ENCODE measurements at places on chromosomes 11 and 22.

- DNase-seq = no peak
These were observed at the start of gene CASP12 for GRCh38 chr11:104897891-104898684. Gene CASP12, minus strand, starts transcription at chr11:104898460.

GRCh38 chr11:30710221-30710620 lies 124.1 kb upstream of the MPPED2 start:
- peak; percentile 7 for DNase-seq

DNA sequence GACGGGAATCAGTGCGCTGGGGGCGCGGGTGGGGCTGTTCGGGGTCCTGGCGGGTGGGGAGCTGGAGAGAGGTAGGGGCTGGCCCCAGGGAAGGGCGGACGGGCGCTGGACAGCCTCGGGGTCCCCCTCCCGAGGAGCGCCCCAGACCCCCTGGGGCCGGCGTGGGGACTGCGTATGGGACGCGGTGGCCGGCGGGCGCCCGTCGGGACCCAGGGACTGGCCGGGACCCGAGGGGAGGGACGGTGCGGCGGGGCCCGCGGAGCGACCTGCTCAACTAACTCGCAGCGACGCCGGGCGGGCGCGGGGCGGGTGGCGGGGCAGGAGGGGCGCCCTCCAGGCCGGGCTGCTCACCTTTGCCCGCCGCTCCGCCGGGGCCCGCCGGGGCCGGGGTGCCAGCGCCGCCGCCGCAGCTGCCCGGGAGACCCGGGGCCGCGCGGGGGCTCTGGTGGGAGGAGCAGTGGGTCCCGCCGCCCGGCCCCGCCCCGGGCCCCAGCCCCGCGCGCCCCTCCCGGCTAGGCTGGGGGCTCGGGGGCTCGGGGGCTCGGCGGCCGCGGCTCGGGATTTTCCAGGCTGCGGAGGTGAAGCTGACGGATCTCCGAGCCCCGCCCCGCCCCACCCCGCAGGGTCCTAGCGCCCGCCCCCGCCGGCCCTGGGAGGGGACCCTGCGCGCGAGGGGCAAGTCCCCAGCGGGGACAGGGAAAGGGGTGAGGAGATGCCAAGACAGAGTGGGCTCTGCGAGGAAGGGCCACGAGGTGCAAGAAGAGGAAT lies 12.3 kb downstream of the STARD10 start:
- no peak for DNase-seq

- no peak for DNase-seq
These were observed 8.2 kb downstream of the AP1B1 start for GRCh38 chr22:29380032-29380781.

- DNase-seq = no peak
These were observed 390.6 kb downstream of the DYNC2H1 start for GRCh38 chr11:103499710-103500340.

- no peak for DNase-seq
These were observed 1.1 kb upstream of the IGLL5 start for GRCh38 chr22:22886546-22886945.

DNA sequence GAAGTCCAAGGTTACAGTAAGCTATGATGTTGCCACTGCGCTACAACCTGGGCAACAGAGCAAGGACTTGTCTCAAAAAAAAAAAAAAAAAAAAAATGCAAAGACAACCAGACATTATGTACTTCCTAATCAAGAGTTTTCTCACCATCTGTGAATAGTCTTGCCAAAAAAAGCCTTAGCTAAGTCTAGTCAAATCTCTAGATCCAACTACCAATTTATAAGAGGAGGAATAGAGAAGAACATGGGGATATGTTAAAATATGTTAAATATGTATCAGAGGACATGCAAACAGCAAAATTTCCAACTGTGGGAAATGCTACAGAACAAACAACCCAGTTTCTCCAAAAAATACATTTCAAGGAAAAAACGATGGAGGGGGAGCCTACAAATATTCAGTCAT lies 45.6 kb downstream of the USP28 start:
- DNase-seq = no peak

DNA sequence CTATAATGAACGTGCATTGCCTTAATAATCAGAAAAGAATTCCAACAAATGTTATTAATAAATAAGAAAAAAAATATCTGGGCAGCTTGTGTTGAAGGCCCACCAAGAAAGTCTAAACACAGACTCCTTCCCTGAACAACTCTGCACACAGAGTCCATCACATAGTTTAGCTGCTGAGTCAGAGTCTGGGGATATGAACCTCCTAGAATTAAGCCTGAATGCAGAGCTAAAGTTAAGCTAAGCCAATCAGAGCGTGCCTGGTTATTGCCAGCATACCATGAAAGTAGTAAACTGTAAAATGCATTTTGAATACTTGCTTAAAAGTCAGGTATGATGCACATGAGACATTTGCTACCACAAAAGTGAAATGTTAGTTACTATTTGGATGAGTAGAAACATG lies 25.6 kb upstream of the TENM4 start:
- DNase-seq = peak; percentile 65

GRCh38 chr11:79708319-79708932 lies 267.6 kb upstream of the TENM4 start:
- peak; percentile 41 for DNase-seq

- no peak for DNase-seq
These were observed 23.4 kb upstream of the RASD2 start for GRCh38 chr22:35517207-35517606.

GRCh38 chr11:9176136-9176535 lies 84.7 kb upstream of the SCUBE2 start:
- no peak for DNase-seq

- DNase-seq = no peak
These were observed 474.1 kb downstream of the MN1 start for GRCh38 chr22:27327497-27327896.

- DNase-seq = peak; percentile 44
These were observed 107.7 kb upstream of the CLMP start for GRCh38 chr11:123302751-123303195.

Data from astrocyte of the spinal cord (primary cell).